ENCODE measurements at places on chromosomes 2 and 18.
A peak's percentile ranks its signal among the peaks of the same experiment; 100 is the strongest.

DNA sequence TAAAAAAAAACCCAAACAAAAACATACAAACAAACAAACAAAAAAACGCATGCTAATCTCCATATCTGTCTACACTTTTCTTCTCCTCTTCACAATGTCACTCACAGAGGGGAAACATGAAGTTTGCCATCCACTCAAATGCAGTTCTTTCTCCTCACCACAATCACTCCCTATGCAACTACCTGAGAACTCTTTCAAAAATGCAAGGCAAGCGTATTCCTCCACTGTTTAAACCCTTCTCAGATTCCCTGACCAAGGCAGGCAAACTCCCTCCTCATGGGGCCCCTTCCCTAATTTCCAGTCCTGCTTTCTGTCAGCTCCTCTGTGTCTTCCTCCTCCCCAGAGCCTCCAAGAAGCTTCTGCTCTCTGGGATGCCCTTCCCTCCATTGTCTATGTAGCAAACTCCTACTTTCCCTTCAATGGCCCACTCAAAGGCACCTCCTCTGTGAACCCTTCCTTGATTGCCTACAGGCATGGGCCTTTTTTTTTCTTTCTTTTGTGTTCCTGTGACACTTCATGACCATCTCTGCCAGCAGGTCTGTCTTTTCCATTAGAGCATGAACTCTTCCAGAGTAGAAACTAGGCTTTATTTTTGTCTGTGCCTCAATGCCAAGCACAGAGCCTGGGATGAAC lies 143.8 kb upstream of the SLC1A4 start:
- no peak for DNase-seq

- no peak for DNase-seq
Observed at GRCh38 chr18:69626643-69627242, 226.1 kb downstream of the DOK6 start.

GRCh38 chr2:191866675-191867506 lies 20.0 kb upstream of the CAVIN2 start:
- peak; percentile 65 for DNase-seq

DNA sequence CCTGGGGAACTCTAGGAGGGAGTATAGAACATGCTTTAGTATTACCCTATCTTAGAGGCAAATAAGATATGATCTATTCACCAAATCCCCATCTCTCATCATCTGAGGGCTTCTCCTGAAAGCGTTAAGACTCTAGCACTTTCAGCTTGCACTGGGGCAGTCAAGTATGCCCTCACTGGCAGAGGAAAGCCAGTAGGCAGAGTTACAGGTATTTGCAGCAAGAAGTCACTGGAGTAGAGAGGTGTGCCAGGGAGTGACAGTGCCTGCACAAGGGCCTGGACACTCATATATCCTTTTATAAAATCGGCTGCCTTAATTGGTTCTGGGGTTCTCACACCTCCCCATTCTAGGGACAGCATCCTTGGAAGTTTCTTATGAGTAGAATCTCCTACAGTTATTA lies 31.9 kb upstream of the CCDC85A start:
- no peak for DNase-seq

GRCh38 chr18:12236934-12237832 lies 17.0 kb upstream of the CIDEA start:
- DNase-seq, result peak; percentile 87

- DNase-seq, result peak; percentile 90
Observed at GRCh38 chr2:61763605-61764034, 90.2 kb downstream of the FAM161A start.

DNA sequence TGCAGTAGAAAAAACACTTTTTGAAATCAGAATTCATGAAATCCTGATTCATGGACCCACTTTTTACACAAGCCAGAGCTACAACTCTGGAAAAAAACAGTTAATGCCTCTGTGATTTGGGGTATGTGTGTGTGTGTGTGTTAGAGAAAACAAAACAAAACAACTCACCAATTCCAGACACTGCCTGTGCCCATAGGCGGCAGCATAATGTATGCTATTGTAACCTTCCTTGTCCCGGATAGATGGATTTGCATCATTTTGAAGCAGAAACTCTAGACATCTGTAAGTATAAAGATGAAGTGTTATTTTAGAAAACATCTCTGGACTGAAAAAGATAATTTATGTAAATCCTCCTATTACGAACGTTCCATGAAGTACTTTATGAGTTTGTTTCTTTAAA lies 152.0 kb upstream of the PGAP1 start:
- DNase-seq, result no peak

GRCh38 chr2:165560377-165560988 lies 91.0 kb downstream of the CSRNP3 start:
- no peak for DNase-seq

DNA sequence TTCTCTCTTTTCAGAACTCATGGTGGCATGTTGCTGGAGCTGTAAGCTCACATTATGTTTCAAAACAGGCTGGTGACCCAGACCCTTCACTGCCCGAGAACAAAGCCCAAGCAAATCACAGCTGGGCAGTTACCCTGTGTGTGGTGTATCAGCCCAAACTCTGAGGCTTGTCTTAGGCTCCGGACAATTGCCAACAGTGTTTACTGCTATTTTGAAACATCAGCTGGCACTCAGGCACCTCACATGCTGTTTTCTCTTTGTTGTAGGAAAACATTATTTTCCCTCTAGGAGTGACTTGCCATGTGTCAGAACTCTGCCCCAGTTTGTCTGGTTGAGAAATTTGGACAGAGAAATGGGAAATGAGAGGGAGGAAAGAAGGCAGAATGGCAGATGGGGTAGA lies 237.6 kb upstream of the APCDD1 start:
- DNase-seq, result no peak

DNA sequence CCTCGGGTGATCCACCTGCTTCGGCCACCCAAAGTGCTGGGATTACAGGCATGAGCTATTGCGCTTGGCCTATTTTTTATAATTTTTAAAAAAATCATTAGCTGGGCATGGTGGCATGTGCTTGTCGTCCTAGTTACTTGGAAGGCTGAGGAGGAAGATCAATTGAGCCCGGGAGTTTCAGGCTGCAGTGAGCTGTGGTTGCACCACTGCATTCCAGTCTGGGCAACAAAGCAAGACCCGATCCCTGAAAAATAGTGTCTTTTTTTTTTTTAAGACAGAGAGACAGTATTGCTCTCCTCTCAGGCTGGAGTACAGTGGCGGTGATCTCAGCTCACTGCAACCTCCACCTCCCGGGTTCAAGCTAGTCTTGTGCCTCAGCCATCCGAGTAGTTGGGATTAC lies 4.8 kb downstream of the SSB start:
- peak; percentile 65 for DNase-seq

- no peak for DNase-seq
Observed at GRCh38 chr2:168781191-168781817, 21.1 kb upstream of the NOSTRIN start.

GRCh38 chr18:43662657-43663056 lies 385.4 kb upstream of the SYT4 start:
- DNase-seq, result no peak

DNA sequence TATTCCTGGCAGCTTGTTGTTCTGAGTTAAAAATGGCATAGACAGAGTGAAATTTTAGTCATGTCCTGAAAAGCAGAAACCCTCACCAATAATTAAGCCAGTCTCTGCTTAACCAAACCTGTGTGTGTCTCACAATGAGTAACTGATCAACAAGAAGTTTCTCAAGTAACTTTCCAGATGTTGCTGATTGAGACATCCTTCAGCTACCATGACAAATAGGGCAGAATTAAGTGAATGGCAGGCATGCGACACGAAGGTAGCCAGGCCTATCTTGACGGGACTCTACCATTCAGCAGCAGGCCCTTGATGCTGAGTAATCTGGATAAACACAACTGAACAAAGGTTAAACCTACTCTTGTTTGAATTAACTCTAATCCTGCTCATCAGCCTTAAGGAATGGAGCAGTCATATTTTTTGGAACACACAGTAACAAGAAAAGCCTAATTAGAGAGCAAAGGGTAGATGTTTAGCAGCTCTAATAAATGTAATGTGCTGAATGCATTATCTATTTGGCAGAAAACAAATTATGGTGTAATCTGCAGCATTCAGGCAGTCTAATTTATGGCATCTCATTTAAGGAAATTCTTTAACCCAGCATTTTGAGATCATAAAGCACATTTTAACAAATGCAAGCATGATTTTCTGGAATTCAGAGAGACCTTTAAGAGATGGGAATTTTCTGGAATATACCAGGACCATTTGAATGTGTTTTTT lies 159.5 kb upstream of the EPHA4 start:
- DNase-seq, result no peak

- DNase-seq, result no peak
Observed at GRCh38 chr2:8154936-8155335, 526.9 kb upstream of the ID2 start.

- DNase-seq, result no peak
Observed at GRCh38 chr2:218869064-218869463, 9.5 kb downstream of the WNT6 start.

GRCh38 chr2:161586517-161587167 lies 37.6 kb upstream of the SLC4A10 start:
- DNase-seq, result no peak

DNA sequence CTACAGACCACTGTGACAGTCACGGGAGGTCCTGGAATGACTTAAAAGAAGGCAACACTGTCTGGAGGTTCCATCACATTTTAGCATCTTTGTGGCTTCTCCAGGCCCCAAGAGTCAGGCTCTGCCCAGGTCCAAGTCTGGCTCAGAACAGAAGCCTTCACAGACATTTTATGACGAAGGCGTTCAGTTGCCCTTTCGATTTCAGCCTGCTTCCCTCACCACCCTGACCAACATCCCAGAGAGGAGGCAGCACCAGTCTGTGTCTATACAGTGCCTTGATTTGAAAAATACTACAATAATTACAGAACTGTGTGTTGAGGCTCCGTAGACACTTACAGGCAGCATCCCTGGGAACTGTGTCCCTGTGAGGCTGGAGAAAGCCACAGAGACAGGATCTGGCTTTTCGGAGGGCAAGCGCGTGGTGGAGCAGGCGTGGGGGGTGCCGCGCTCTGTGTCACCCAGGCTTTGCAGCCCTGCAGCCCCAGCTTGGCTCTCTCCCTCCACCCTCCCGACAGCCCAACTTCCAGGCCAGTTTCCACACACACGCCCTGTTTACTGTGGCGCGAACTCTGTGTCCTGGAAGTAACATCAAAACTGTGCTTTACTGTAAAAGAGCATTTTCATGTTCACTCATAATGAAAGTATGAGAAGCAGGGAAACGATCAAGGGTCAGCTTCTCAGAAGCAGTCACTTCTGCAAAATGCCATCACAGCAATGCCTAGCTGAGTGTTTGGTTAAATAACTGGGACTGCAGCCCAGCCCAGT lies 153.5 kb upstream of the ALKAL2 start:
- DNase-seq, result peak; percentile 35

GRCh38 chr2:202327858-202328257 lies 48.3 kb upstream of the BMPR2 start:
- peak; percentile 78 for DNase-seq

DNA sequence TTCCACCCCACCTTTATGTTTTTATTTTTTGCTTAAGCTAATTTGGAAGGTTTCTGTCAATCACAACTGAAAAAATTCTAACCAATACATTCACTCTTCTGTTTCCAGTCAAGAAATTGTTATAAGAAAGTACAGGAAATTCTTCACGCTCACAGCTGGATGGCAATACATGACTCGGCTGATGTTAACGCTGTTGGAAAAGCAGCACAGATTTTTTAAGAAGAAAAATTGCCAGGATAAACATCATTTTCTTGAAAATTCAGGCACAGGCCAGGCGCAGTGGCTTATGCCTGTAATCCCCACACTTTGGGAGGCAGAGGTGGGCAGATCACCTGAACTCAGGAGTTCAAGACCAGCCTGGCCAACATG lies 46.1 kb downstream of the STPG4 start:
- DNase-seq, result no peak

DNA sequence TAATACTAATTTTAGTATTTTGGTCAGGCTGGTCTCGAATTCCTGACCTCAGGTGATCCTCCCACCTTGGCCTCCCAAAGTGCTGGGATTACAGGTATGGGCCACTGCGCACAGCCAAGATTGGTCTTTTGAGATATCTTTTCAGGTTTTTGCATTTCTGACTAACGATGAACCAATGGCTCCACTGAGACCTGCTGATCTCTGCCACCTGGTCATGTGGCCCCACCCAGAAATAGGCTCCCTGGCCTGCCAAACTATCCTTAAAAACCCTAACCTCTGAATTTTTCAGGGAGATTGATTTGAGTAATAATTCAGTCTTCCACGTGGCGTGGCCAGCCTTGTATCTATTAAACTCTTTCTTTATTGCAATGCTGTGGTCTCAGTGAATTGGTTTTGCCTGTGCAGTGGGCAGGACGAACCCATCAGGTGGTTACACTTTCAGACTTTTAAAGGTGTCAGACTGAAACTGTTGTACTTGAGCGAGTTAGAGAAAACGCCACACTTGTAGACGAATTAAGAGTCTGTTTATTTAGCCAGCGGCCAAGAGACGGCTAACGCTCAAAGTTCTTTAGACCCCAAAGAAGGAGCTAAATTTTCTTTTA lies 85.8 kb upstream of the MSH6 start:
- DNase-seq, result no peak

GRCh38 chr2:174442546-174443510 lies 44.0 kb downstream of the GPR155 start:
- peak; percentile 89 for DNase-seq

DNA sequence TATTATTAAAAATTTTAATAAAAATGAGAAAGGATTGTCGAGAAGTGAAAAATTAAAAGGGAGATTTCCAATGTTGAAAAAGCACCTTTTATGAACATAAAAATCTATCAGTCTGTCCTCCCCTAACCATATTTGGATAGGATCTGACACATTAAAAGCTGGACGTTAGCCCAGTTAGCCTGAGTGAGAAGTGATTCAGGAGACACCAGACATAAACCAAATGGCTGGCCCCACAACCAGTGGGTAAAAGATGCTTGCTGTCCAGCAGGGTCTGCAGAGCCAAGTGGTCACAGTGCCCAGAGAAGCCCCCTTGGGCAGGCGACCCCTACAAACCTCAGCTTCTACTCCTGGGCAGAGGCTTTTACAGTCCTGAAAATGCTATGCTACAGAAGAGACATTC lies 253.8 kb upstream of the LYPD1 start:
- no peak for DNase-seq

GRCh38 chr2:220044383-220044782 lies 417.0 kb downstream of the SLC4A3 start:
- DNase-seq, result no peak

DNA sequence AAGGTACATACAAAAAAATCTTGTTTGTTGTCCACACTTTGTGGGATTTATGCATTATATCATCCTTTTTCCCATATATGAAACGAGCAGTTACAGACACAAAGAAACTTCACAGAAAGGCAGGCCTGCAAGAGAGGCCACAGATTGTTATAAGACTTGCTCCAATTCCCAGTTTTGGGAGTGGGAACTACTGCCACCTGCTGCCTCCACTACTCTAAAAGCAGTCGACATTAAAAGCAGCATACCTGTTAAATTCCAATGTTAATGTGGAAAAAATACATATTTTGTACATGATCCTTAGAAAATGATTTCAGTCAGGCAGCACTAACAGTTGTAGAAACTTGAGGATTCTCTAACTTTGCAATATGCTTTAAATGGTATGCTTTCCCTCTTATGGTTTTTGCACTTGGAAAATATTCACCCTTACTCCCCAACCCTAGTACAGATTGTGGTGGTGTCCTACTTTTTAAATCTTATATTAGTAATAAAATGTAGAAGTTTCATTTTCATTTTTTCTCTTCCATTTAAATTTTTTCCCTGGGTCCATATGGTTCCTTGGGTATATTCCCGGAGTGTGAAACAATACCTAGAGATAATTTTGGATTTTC lies 37.9 kb downstream of the SLC38A11 start:
- peak; percentile 73 for DNase-seq

GRCh38 chr2:205678541-205679142 lies 3.7 kb upstream of the NRP2 start:
- peak; percentile 71 for DNase-seq

Data from islet precursor cell (in vitro differentiated cells).